ENCODE measurements at places on chromosomes 2 and 18.

DNA sequence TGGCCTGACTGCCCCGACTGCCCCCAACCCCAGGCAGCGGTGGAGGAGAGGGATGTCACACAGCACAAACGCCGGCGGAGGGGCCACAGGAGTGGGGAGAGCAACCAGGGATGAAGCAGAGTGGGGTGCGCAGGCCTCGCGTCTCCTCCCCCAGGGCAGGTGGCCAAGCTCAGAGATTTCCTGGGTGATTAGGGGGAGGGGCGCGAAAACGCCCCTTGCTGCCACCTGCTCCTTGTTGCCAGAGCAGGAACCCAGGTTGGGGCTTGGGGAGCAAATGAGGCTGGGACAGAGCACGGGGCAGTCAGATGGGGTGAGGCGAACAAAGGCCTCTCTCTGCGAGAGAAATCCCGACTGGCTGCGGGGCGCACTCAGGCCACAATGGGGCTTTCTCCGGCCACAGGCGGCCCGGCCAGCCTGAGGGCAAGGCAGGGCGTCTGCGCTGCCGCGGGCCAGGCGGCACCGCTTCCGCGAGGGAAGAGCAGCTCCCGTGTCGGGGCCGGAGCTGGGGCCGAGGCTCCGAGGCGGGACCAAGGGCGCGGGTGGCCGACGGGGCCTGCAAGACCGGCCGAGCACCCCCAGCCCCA is 11.5 kb downstream of the TEX44 start:
- peak; percentile 30 for DNase-seq

DNA sequence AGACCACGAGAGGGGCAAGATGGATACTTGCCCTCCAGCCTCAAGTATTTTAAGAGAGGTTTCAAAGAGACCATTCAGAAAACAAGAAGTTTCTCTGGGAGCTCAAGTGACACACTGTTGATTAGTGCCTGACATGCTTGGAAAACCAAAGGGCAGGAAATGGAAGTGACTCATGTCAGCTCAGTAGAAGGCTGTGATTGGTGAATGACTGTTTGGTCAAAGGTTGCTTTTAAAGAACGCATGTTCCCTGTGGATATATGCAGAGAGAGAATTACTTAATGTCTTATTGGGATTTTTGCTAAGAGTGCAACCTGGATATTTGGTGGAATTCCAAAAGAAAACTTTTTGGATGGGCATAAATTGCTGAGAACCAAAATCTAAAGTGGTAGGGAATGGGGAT is 549.9 kb downstream of the XIRP2 start:
- no peak for DNase-seq

- no peak for DNase-seq
Observed at GRCh38 chr18:23857756-23858155, 156.8 kb upstream of the TTC39C start.

- no peak for DNase-seq
Observed at GRCh38 chr18:13265911-13266217, 47.3 kb downstream of the LDLRAD4 start.

DNA sequence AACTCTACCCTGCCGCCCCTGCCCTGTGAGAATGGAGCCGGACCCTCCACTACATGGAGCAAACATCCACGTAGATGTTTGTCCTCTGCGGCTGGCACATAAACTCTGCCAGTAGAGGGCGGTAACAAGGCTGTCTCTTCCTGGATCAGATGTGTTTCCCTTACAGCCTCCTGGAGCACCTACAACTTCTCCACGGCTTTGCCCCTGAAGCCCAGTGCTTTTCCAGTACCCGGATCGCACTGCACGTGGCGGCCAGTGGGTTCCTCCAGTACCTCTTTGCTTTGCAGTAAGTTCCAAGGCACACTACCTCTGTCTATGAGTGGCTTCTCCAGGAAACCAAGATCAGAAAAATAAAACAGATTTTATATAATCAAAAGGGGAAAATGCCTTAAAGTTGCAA is 651.3 kb downstream of the DCDC2C start:
- no peak for DNase-seq

DNA sequence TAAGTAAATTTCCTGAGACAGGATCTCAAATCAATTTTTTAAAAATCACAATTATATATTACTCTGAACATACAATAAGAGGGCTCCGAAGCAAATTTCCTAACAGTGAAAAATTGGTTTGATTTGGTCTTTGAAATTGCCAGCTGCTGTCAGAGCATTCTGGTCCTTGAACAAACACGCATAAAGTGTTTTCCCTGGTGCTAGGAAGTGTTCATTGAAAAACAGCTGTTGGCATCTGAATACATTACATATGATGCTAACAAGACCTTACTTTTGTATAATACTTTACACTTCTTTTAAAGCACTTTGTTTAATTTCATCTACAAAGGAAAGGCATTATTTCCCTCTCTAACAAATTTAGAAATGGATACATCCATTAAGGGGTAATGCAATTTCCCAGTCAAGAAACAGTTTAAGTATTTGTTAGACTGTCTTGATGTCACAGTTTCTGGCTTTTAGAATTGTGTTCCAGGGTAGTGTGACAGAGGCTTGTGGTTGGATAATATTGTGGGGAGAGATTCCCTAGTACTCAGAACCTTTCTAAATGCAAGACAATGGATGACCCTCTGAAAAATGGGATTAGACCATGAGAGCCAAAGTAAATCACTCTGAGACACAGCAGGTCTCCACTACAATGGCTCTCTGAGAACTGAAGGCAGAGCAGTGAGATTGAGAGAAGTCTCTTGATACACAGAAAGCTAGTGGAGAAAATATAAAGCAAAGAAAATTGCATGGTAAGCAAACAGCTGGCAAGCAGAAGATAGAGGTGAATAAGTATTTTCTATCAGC is 299.0 kb downstream of the TRIB2 start:
- DNase-seq = no peak
